ENCODE measurements at places on chromosomes 12 and 14.

DNA sequence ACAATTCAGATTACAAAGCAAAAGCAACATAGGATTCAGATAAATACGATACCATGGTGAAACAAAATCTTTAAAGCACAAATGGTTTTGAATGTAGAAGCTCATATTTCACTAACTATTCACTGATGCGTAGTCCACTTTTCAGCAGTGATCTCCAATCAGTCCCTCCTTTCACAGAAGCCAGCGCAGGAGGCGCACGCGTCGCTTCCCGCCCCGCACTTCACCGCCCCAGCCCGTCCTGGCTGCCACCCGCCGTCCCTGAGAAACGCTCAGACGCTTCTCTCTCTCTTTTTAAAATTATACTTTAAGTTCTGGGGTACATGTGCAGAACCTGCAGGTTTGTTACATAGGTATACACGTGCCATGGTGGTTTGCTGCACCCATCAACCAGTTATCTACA, 19.8 kb upstream of the CHFR start:
- no peaks in the 10 kb centered on the region for H3K27me3 ChIP-seq
- peaks cover 20% of the 10 kb centered on the region for H3K4me1 ChIP-seq
- H3K27ac ChIP-seq: peak overlapping the region; percentile 37

DNA sequence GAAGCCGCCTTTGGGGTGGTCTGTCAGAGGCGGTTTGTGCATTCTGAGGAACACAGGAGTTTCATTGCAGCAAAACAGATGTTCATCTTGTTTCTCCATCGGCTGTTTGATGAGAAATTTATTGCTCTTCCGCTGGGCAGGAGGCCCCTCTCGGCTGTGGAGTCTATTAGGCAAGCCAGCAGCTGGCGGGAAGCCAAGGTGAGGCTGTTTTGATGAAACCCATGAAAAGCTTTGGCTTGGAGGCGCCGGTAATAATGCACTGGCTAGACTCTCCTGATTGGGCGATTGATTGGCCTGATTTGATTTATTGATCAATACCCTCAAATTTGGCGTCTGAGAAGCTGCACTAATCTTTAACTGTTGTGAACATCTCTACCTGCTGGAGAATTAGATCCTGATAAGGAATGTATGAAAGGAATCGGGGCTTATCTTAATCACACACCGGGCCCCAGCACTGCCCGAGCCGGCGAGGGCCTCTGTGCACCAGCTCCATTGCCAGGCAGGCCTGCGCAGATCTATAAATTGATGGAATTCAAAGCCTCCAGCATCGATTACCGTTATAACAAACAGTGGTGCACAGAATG, 187.7 kb downstream of the PHETA1 start:
- peaks cover 32% of the 10 kb centered on the region for H3K4me1 ChIP-seq
- H3K4me3 ChIP-seq: no peak overlapping the region
- no peaks in the 10 kb centered on the region for H3K27me3 ChIP-seq
- no peak for DNase-seq
- no peaks in the 10 kb centered on the region for H3K36me3 ChIP-seq

DNA sequence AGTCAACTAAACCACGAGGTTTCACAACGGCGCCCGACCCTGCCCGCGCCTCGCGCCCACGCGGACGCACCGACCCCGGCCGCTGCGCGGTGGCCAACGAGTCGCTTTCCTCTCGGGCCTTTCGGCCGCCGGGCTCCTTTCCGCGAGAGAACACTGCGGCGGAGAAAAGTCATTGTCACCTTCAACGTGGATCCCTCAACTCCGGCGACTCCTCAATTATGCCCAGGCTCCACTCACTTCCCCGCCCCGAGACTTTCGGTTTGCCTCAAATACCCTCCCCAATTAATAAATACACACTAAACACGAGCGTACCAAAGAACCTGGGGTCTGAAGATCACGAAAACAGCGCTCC, 450 bp downstream of the SINHCAF start:
- peaks cover 12% of the 10 kb centered on the region for H3K4me1 ChIP-seq
- H3K27me3 ChIP-seq: no peaks in the 10 kb centered on the region
- peak overlapping the region; percentile 90 for H3K27ac ChIP-seq
- H3K36me3 ChIP-seq: no peaks in the 10 kb centered on the region

DNA sequence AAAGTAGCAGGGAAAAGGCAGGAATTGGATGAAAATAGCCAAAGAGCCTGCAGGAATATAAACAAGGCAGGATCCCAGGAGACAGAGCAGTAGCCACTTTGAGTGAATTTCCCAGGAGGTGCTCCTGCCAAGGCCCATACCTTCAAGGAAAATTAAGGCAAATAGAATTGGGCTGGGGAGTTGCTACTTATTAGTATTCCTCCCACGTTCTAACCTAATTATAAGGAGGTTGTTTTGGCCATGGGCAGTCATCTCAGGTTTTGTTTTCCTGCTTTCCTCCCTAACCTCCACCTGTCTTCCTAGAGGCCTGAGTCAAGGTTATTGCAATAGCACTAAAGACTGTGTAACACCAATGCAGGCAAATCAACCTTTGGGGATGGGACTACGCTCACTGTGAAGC, 73.1 kb downstream of the DAD1 start:
- H3K27me3 ChIP-seq: no peaks in the 10 kb centered on the region
- H3K36me3 ChIP-seq: no peaks in the 10 kb centered on the region
- H3K4me1 ChIP-seq: peaks cover 64% of the 10 kb centered on the region
- H3K4me3 ChIP-seq: no peak overlapping the region
- H3K27ac ChIP-seq: peak overlapping the region; percentile 71

GRCh38 chr14:64974563-64974962, 2.4 kb upstream of the RAB15 start:
- no peaks in the 10 kb centered on the region for H3K27me3 ChIP-seq
- no peak overlapping the region for H3K4me3 ChIP-seq
- H3K36me3 ChIP-seq: no peaks in the 10 kb centered on the region
- H3K27ac ChIP-seq: no peak overlapping the region
- no peak for DNase-seq

GRCh38 chr14:20797164-20797563, 5.5 kb downstream of the RNASE1 start:
- no peak overlapping the region for H3K27ac ChIP-seq
- H3K4me3 ChIP-seq: no peak overlapping the region
- H3K27me3 ChIP-seq: no peaks in the 10 kb centered on the region
- no peaks in the 10 kb centered on the region for H3K4me1 ChIP-seq

DNA sequence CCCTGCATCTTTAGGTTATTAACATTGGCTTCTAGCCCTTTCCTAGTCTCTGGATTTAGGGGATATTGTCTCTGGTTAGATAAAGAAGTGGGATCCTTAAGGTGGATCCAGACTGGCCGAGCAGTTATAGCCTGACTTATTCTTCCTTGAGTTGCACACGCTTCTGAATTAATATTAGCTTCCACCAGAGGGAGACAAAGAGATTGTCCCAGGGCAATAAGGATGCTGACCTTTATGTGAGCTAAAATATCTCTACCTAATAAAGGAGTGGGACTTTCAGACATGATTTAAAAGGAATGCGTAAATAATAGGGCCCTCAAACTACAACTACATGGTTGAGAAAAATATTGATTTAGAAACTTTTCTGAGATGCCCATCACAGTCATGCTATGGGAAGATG, 139.7 kb downstream of the SLCO1B3 start:
- no peak overlapping the region for H3K4me3 ChIP-seq
- no peaks in the 10 kb centered on the region for H3K27me3 ChIP-seq
- no peak overlapping the region for H3K27ac ChIP-seq
- H3K36me3 ChIP-seq: no peaks in the 10 kb centered on the region
- DNase-seq: no peak

- H3K27me3 ChIP-seq: no peaks in the 10 kb centered on the region
- peak overlapping the region; percentile 91 for H3K27ac ChIP-seq
- DNase-seq: no peak
- H3K36me3 ChIP-seq: no peaks in the 10 kb centered on the region
- peaks cover 25% of the 10 kb centered on the region for H3K4me1 ChIP-seq
Observed at GRCh38 chr12:26833743-26834490, 923 bp upstream of the ITPR2 start.

DNA sequence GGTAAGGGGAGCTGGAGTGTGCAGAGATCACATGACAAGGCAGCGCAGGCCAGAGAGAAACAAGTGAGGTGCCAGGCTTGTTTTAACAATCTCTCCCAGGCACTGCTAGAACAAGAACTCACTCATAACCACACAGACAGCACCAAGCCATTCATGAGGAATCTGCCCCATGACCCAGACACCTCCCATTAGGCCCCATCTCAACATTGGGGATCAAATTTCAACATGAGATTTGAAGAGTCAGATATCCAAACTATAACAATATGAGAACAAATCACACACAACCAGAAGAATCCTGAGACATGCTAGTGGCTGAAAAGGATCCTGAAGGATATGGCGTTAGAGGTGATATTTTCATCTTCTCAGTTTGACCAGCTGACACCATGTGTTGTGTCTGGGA, 21.9 kb downstream of the OR6J1 start:
- H3K27me3 ChIP-seq: no peaks in the 10 kb centered on the region
- H3K36me3 ChIP-seq: no peaks in the 10 kb centered on the region
- no peaks in the 10 kb centered on the region for H3K4me1 ChIP-seq
- DNase-seq: no peak

GRCh38 chr14:80977221-80977620, 21.8 kb downstream of the TSHR start:
- H3K4me1 ChIP-seq: peaks cover 22% of the 10 kb centered on the region
- no peak for DNase-seq
- H3K27ac ChIP-seq: no peak overlapping the region
- H3K27me3 ChIP-seq: no peaks in the 10 kb centered on the region

- peaks cover 42% of the 10 kb centered on the region for H3K36me3 ChIP-seq
- DNase-seq: no peak
- peaks cover 71% of the 10 kb centered on the region for H3K4me1 ChIP-seq
- no peak overlapping the region for H3K4me3 ChIP-seq
- no peaks in the 10 kb centered on the region for H3K27me3 ChIP-seq
Observed at GRCh38 chr12:53055471-53056266, 5.8 kb downstream of the TNS2 start.

DNA sequence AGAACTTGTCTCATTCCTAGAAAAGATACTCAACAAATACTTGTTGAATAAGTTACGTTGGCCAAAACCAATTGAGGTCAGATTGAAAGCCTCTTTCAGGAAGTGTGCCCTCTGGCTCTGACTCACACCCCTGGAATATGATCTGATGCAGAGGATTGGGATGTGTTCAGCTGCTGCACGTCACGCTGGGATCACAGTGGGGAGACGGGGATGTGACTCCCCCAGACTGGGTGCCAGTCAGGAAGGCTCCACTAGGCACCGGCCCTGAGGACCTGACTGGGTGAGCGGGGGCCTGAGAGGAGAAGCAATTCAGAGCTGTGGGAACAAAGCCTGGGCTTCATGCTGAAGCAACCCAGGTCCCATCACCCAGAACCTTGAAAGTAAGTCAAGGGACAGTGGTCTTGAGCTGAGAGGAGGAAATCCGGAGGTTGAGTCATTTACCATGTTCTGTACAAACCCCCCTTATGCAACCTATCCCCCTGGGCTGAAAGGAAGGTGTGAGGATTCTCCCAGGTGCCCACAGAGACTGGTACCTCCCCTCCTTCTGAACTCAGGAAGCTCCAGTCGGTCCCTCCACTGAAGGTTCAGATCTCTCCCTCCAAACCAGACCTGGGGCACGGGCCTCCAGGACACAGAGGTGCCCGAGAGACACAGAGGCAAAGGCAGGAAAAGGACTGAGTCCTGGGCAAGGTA, 3.9 kb downstream of the CEBPE start:
- no peak for DNase-seq
- H3K36me3 ChIP-seq: no peaks in the 10 kb centered on the region
- no peaks in the 10 kb centered on the region for H3K4me1 ChIP-seq
- no peaks in the 10 kb centered on the region for H3K27me3 ChIP-seq
- no peak overlapping the region for H3K4me3 ChIP-seq

- peaks cover 13% of the 10 kb centered on the region for H3K4me1 ChIP-seq
- no peak overlapping the region for H3K4me3 ChIP-seq
- no peaks in the 10 kb centered on the region for H3K36me3 ChIP-seq
- no peak overlapping the region for H3K27ac ChIP-seq
- H3K27me3 ChIP-seq: no peaks in the 10 kb centered on the region
- DNase-seq: no peak
Observed at GRCh38 chr14:24913021-24913420, 136.9 kb downstream of the STXBP6 start.
